ENCODE measurements at places on chromosomes 6 and 20.

DNA sequence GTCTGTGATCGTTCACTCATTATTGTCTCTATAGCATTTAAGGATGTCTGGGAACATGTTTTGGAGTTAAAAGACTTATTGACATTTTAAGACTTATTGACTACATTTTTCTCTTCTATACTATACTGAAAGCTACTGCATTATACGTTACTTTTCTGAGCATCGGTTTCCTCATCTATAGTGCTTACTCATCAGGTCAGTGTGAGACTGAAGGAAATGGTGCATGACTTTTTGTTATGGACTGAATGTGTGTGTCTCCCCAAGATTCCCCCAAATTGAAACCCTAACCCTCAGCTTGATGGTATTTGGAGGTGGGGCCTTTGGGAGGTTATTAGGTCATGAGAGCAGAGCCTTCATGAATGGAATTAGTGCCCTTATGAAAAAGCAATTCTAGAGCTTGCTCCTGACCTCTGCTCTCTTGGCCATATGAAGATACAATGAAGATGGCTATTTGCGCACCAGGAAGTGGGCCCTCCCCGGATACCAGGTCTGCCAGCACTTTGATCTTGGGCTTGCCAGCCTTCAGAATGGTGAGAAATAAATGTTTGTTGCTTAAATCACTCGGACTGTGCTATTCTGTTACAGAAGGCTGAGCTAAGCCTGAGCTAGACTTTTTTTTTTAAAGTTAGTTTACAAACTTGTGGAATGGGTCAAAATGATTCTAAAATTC is 243.7 kb upstream of the RREB1 start:
- no peak for DNase-seq

DNA sequence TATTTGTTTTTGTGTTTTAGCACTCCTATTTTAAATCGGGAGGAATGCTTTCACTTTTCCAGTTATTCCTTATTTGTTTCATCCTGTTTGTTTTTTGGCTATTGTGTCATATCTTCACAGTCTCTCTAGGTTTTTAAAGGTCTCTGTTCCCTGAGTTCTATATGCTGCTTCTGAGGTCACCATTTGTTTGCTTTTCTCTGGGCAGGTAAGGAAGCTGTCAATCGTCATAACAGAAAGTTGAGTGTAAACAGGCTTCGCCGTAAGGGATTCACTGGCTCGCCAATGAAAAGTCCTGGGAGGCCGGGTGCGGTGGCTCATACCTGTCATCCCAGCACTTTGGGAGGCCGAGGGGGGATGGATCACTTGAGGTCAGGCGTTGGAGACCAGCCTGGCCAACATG is 48.7 kb upstream of the RPS6KA2 start:
- no peak for DNase-seq

GRCh38 chr6:70717038-70717801 is 49.5 kb downstream of the SMAP1 start:
- DNase-seq, result no peak

GRCh38 chr6:3756546-3756945 is 5.0 kb upstream of the PXDC1 start:
- no peak for DNase-seq

DNA sequence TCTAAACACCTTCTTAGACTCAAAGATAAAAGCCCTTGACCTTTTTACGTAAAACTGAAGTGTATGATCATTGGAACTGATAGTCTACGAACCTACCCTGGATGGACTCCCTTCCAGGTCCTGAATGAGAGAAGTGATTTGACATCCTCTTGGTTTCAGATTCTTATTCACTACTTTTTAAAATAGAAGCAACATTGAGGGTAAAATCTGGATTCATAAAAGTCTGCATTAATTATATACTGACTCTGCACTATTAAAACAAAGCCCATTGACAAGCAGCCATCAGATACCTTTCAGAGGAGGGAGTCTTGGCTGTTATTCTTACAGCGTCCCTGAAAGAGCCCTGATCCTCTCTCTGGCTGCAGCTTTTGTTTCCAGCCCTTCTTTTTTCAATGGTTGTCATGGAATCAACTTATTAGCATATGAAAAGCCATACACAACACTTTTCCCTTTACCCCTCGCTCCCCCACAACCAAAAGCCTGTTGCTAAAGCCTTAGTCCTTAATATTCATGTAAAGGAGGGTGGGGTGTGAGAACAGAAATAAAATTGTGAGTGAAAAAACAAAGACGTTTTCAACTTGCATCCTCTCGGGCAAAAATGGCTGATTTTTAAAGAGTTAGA is 270.0 kb upstream of the MARCKS start:
- DNase-seq, result no peak

GRCh38 chr6:28839443-28840120 is 84.2 kb downstream of the TRIM27 start:
- DNase-seq, result no peak

DNA sequence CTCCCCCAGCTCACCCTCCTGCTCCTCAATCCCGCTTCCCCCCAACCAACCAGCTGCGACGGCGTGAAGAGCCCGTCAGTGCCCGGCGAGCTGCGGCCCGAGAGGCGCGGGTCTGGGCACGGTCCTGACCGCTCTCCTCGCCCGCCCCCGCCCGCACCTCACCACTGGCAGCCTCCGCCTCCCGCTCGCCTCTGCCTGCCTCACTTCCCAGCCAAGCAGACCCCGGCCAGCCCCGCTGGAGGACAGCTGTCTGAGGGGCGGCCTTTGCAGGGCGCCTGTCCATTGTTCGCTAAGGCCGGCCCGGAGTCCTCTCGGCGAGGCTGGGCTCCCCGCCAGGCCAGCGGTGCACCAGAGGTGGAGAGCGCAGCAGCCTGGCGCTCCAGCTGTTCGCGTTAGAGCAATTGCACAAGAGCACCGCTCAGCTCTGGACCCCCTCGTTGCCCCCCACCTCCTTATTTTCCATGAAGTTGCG is 1.3 kb downstream of the SOBP start:
- DNase-seq, result no peak

GRCh38 chr20:61896058-61896961 is 169.4 kb downstream of the TAF4 start:
- no peak for DNase-seq

DNA sequence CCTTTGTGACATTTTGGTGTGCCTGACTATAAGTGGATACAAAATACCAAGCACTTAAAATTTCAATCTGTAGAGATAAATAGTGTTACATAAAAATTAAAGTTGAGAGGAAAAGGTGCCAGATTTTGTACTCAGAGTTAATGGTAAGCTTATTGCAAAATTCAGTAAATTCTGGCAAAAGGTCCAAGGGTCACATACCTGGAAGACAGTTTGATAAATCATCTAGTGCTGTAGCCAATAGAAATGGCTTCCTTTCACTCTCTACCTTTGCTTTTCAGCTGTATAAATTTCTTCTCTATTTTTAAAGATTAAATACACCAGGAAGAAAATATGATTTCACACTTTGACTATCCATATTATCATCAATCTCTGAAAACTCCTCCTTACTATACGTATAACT is 690.2 kb upstream of the NRSN1 start:
- no peak for DNase-seq

DNA sequence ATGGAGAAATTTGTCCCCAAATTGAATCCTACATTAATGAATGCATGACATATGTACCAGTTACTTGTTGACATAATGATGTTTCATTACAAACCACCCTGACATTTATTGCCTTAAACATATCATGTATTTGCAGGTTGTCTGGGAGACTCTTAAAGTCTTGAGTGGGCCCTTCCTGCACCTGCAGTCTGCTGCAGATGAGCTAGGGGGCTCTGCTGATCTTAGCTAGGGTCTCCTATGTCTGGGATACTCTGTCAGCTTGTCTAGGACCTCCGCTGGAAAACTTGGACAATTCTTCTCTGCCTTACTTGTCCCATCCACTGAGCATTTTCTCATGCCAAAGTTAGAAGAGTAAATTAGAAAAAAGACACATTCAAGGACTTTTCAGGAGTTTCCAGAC is 581.6 kb downstream of the HAO1 start:
- DNase-seq, result no peak

DNA sequence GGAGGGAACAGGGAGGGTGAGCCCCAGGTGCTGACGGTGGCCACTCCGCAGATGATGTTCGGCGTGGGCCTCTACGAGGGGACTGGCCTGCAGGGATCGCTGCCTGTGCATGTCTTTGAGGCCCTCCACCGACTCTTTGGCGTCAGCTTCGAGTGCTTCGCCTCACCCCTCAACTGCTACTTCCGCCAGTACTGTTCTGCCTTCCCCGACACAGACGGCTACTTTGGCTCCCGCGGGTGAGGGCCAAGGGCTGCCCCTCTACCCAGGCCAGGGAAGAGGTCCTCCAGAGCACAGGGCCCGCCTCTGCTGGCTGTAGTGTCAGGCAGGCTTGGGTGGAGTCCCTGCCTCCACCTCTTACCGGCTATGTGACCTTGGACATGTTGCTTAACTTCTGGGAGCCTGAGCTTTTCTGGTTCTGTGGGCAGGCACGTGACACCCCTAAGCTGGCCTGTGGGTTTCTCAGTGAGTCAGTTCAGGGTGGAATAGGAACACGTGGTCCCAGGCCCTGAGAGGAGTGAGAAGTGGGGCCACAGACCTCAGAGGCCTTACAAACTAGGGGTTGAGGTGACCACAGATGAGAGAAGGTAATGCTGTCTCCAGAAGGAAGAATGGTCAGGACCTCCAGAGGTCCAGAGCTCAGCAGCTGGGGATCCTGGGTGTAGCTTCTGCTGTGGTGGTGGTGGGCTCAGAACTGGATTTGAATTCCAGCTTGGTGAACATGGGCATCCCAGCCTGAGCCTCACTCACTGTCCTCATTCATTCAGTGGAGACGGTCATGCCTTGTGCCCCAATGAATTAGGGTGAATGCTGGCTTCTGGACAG is 11.9 kb downstream of the PCIF1 start:
- no peak for DNase-seq

- DNase-seq, result no peak
Observed at GRCh38 chr6:337805-338368, 45.6 kb downstream of the DUSP22 start.

GRCh38 chr6:42441697-42442081 is 10.0 kb downstream of the TRERF1 start:
- no peak for DNase-seq

DNA sequence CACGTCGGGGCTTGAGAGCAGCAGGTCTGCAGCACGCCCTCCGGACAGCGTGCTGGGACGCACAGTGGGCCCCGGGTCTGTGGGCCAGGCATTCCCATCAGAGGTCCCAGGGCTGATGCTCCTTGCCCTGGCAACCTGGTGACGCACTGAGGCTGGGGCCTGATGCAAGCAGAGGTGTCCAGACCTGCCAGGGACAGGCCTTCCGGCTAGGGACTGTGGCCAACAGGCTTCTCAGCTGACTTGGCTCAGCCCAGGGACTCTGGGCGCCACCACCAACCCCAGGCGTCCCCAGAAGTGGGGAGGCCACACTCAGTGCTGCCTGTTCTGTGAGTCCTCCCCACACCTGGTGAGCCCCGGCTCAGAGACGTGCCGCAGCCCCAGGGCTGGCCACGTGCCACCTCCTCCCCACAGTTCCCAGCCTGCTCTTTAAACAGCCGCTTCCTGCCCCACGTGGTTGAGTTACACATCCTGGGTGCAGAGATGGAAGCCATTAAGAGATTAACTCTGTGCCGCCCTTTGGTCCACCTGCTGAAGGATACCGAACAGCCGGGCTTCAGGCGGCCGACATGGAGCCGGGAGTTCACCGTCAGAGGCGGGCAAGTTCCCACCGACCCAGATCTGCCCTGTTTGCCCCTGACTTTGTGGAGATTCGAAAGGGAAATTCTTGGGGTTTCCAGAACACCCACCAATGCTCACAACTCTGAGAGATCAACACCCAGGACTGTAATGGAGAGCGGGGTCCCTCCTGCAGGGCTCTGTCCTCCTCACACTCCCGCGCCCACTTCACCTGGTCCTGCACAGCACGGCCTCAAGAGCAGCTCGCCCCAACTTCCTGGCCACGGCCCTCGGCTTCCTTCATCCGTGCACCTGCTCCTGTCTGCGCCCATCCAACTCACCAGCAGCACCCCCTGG is 37.6 kb upstream of the ZBP1 start:
- no peak for DNase-seq

- DNase-seq, result no peak
Observed at GRCh38 chr6:150395388-150396009, 26.7 kb downstream of the IYD start.

- no peak for DNase-seq
Observed at GRCh38 chr6:150212778-150213177, 69.9 kb downstream of the PPP1R14C start.

DNA sequence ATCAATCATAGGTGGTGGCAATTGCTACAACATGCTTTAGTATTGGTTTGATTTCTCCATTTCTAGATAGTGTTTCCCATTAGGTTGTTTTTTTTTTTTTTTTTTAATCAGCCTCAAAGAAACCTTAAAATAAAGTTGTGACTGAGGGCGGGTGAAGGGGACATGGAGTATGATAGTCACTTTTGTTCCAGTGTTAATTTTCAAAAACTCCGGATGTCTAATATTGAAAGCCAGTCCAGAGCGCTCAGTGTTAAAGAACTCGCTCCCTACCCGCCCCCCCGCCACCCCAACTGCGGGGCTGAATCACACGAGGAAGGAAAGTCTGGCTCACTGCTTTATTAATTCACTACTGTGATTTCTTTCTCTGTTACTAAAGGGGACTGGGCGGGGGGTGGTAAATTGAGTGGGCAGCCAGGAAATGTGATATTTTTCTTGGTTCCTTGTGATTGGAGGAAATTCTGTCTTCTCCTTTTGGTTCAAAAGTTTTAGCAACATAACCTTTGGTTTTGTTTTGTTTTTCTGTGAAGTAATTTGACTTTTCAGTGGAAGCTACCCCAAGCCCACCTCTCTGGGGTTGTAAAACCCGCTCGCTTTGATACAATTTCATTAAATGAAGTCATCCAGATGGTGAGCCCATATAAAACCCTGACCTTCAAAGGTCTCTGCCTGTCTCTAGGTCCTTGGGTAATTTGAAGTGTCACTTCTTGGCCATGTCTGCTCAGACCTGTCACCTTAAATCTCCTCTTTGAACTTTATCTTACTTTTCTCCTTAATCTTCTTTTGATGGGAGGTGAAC is 38.0 kb downstream of the TNFAIP3 start:
- DNase-seq, result no peak

- DNase-seq, result no peak
Observed at GRCh38 chr6:161407581-161407980, 133.7 kb upstream of the AGPAT4 start.

- no peak for DNase-seq
Observed at GRCh38 chr6:52550870-52551269, 26.0 kb downstream of the TRAM2 start.

DNA sequence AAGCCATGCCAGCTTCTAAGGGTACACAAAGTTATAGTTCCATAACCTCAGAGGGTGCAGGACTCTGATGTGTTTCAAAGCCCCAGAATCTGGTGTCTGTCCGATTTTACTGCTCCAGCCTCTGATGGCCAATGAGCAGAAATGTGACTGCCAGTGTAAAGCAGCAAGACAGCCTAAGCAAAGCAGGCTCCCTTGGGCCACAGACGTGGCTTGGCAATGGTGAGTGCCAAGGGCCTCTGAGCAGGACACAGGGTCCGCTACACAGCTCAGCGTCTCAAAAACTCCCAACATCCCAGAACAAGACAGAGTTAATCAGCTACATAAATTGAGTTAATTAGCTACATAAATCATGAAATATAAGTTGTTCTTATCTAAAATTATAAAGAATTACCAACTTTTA is 69.2 kb downstream of the PCSK2 start:
- DNase-seq, result no peak

Measured in BJ (cell line).